ENCODE measurements at places on chromosomes 1 and 21.

- DNase-seq, result no peak
These were observed 45.7 kb upstream of the ANGPTL1 start for GRCh38 chr1:178916448-178917174.

- no peak for DNase-seq
These were observed 1.8 kb downstream of the OBSCN start for GRCh38 chr1:228209657-228210056.

DNA sequence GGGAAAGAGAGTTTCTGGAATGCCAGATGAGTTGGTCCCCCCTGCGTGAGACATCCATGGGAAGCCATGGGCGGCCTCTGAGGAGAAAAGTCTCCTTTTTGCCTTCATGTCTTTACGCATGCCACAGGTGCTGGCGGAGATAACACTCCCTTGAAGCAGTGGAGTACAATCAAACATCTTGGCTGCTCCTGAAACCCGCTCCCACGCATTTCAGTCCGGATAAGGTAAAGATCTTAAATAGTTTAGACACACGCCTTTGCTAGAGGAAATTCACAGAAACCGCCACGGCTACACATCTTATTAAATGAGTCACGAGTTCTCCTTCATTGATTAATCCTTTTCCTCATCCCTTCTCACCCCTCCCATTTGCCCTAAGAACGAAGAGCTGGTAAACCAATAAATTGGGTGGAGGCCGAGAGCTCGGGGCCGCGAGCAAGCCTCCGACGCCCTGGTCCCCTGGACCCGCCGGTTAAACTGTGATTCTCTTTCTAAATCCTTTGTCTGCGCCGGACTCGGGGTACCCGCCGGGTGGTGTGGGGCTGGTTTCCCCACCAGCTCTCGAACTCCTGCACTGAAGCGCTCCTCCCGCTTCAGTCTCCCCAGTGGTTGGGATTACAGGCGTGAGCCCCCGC lies 6.6 kb upstream of the ZNF669 start:
- DNase-seq, result peak; percentile 87

DNA sequence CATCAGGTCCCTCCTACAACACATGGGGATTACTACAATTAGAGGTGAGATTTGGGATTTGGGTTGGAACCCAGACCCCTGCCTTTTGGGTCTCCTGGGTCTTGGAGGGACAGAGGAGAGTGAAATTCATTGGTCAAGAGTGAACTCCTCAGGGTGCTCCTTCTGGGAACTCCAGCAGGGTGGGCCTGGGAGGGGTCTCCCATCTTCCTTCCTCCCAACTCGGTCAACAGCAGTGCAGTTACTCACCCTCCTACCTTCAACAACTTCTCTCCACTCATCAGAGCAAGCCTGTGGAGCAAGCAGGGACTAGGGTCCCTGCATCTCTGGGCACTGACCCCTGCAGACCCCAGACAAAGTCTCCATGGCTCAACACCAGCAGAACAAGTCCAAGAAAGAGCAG lies 89.3 kb upstream of the TMPRSS2 start:
- no peak for DNase-seq

GRCh38 chr1:221456918-221457317 lies 285.0 kb downstream of the DUSP10 start:
- no peak for DNase-seq

- DNase-seq, result no peak
These were observed 60.5 kb downstream of the CLIC4 start for GRCh38 chr1:24805534-24806301.

- DNase-seq, result peak; percentile 94
These were observed 1.2 kb upstream of the LHX9 start for GRCh38 chr1:197915862-197916499.

DNA sequence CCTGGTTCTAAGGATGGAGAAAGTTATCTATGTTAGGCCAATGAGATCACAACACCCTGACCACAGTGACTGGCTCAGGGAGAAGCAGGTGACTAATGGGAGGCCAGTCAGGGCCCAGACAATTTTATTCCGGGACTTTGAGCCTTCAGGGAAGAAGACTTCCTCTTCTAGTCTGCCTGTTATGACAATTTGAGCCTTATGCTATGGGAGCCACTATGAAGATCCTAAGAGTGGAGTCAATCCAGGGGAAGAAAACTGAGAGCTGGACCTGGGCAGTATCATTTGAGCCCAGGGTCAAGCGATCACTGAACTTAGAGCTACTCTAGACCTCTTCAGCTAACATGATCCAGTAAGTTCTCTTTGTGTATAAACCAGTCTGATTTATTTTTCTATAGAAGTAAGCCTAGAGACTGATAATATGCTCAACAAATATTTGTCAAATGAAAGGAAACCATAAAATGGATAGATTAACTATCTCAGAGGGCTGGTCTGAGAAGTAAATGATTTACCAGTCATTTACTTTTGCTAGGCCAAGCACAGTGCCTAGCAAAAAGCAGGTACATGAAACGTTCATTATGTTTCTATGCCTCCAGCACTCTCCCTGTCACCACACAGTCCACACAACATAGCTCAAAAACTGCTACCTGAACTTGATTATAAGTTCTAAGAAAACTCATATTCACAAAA lies 4.2 kb upstream of the C1orf141 start:
- DNase-seq, result no peak

DNA sequence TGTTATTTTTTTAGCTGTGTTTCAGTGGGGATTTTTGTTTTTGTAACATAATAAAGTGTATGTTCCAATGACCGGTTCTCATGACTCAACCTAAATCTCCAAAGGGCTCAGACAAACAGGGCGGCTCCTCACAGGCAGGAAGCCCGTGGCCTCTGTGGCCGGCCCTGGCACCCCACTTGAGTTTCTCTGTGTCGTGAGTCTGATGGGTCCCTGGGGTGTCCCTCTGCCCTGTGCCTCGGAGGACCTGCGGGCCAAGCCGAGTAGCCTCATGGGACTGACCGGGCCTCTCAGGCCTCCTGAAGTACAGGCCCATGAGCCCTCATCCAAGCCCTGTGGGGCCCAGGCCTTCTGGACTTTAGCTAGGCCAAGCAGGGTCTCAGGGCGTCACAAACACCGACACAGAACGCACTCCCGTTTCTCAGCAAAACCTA lies 16.1 kb upstream of the CCDC27 start:
- DNase-seq, result no peak

- DNase-seq, result no peak
These were observed 36.0 kb downstream of the LRRC8C start for GRCh38 chr1:89668961-89669360.

DNA sequence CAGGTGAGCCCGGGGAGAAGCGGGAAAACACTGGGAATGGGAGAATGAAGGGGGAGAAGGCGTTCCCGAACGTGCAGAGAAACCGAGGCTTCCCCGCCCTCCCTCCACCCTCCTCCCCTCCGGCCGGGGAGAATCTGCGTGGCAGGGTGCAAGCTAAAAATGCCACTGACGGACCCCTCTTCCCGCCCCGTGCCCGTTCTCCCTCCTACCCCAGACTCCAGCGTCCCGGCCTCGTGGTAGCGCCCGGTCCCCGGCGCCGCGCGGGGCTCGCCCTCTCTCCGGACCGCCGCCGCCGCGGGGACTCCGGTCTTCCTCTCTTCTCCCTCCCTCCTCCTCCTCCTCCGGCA lies 81.6 kb upstream of the AK4 start:
- DNase-seq, result peak; percentile 73

GRCh38 chr1:179547021-179547535 lies 28.7 kb downstream of the NPHS2 start:
- DNase-seq, result peak; percentile 11

DNA sequence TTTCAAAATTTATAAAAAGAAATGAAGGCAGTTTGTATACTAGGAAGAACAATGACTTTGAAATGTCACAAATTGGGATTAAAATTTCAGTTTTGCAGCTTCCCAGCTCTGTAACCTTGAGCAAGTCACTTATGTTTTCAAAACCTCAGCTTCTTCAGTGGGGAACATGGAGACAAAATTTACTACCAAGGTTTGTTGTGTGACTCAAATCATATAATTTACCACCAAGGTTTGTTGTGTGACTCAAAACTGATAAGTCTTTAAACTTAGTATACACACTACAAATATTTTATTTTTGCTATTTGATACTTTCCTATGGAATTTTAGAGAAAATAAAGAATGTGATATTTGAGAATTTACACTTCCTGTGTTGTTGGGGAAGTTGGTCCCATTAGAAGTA lies 219.9 kb downstream of the KCTD3 start:
- DNase-seq, result no peak

- no peak for DNase-seq
These were observed 13.8 kb upstream of the MPZL1 start for GRCh38 chr1:167707942-167708341.

DNA sequence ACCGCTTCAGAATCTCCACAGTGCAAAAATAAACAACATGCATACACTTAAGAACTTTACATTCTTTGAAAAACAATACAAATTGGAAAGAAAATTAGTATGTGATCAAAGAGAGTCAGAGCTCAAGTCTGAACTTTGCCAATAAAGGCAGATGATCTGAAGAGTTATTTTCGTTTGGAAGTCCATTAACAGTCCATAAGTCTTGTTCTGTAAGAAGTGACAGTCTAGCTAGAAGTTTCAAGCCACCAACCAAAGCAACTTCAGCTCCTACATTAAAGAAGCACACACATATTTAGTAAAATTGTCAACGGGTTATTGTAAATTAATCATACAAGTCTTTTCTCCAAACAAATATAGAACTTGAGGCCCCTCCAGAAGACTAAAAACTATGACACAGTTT lies 20.7 kb downstream of the ANGEL2 start:
- no peak for DNase-seq

- no peak for DNase-seq
These were observed 337.9 kb downstream of the TBX15 start for GRCh38 chr1:118650107-118650807.

DNA sequence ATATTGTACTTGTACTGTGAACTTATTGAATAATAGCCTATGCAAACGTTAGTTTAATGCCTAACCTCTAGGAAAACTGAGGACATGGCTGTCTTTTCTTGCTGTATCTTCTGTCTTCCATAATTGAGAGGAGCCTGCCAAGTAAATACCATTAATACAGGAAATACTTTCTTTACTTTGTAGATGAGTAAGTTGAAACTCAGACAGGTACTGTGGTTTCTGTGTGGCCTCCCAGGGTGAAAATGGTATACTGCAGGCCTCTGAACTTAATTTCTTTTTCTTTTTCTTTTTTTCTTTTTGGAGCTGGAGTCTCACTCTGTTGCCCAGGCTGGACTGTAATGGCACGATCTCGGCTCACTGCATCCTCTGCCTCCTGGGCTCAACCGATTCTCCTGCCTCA lies 208.8 kb upstream of the ADGRL4 start:
- no peak for DNase-seq

DNA sequence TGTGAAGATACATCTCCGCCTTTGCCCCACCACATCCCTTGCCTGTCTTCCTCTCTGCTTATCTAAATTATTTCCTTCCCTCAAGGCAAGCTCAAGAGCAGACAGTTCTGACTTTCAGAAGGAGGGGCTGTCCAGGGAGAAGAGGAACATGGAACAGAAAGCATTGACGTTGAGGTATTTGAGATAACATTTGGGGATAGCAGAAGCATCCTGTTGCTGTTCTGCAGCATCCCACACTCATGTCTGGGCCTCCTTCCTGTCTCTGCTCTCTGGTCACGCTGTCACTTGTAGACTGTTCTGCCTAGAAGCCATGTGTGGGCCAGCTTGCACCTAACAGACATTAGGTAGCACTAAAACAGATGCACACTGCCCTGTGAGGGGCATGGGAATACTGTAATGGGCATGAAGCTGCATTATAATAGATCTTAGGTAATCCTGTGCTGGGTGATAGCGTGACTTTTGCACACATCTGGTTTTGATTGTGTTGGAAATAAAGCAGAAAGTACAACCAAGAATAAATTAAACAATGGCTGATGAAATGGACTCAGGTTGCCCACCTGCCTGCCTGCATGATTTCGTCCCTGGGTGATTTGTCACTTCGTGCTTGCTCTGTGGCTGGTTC lies 660 bp upstream of the RD3 start:
- no peak for DNase-seq

DNA sequence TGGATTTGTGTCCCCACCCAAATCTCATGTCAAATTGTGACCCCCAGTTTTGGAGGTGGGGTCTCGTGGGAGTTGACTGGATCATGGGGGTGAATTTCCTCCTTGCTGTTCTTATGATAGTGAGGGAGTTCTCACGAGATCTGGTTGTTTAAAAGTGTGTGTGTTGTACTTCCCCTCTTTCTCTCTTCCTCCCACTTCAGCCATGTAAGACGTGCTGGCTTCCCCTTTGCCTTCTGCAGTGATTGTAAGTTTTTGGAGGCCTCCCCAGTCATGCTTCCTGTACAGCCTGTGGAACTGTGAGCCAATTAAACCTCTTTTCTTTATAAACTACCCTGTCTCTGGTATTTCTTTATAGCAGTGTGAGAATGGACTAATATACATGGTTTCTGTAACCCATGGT lies 64.6 kb downstream of the RHOU start:
- no peak for DNase-seq

DNA sequence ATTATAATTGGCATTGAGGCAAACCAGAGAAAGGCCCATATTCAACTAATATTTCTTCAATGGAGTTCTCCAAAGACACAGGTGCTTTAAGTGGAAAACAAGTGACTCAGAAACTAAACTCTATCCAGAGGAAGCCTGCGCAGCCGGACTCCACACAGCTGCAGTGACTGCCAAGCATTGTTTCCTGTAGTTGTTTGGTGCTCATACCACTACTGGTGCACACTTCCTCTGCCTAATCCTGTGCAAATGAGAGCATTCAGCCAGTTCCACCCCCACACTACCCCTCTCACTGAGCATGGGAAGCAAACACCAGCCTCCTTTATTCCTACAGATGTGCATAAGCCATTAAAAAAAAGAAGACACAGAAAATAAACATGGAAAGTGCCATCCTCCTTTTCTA lies 102.9 kb downstream of the VAV3 start:
- DNase-seq, result no peak

DNA sequence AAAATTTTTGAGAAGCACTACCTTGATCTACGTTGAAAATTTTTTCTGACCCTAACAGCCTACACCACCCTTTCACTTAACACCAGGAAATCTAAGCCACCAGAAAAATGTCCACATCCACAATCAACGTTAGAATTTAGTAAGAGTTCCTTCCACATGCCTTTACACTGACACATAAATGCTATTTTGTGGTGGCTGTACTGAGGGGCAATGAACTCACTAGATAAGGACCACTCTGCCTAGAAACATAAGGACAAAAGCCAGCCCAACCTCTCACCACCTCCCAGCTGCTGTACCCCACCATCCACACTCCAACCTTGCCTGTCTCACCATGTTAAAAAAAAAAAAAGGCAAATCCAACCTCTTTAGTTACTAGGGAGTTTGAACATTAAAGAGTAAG lies 29.8 kb downstream of the PARP1 start:
- DNase-seq, result no peak

DNA sequence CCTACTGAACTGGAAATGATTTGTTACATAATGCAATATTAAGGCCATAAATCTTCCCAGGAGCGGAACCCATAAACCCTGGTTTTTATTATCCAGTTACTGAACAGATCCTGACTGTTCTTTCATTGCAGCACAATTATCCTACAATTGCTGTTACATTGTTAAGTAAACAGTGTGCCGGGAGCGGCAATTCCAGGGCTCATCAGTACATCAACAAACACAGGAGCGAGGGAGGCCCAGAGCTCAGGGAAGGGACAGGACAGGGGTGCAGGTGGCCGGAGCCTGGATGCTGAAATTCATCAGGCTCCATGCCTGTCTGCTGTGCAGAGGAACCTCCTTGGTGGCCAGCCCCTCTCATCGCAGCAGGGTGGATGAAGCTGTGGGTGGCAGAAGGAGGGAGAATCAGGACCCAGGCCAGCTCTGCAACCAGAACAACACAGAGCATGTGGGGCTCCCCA lies 544.7 kb downstream of the NPHP4 start:
- no peak for DNase-seq

- no peak for DNase-seq
These were observed 85.3 kb downstream of the DHRS3 start for GRCh38 chr1:12532405-12533315.

GRCh38 chr1:100348549-100349144 lies 3.7 kb upstream of the CDC14A start:
- no peak for DNase-seq
